Renal cortical epithelial cell (primary cell): ENCODE measurements at places on chromosomes 7 and 10. TPM values are rescaled to one million over a fixed set of nuclear protein-coding genes. Genes with fewer than 3 reads are reported as not detected.

The SMIM30 gene
- 60.9 and 107 TPM in 2 replicates for total RNA-seq

DNA sequence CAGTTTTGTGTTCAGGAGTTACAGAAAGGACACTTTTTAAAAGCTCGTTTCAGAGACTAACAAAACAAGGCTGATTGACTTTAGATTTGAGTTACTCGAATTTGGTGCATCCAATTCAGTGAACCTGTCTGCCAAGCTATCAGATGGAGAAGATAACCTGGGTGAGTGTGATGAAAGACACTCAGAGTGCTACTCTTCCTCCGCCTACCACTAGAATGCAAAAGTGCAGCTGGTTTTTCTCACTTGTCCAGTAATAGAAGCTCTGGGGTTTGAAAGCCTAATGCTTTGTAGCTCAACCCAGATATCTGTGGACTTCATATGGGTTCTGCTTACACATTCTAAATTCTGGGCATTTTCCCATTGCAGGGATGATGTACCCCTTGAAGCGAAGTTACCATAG is 82.8 kb upstream of the NPY start:
- no peak for DNase-seq

DNA sequence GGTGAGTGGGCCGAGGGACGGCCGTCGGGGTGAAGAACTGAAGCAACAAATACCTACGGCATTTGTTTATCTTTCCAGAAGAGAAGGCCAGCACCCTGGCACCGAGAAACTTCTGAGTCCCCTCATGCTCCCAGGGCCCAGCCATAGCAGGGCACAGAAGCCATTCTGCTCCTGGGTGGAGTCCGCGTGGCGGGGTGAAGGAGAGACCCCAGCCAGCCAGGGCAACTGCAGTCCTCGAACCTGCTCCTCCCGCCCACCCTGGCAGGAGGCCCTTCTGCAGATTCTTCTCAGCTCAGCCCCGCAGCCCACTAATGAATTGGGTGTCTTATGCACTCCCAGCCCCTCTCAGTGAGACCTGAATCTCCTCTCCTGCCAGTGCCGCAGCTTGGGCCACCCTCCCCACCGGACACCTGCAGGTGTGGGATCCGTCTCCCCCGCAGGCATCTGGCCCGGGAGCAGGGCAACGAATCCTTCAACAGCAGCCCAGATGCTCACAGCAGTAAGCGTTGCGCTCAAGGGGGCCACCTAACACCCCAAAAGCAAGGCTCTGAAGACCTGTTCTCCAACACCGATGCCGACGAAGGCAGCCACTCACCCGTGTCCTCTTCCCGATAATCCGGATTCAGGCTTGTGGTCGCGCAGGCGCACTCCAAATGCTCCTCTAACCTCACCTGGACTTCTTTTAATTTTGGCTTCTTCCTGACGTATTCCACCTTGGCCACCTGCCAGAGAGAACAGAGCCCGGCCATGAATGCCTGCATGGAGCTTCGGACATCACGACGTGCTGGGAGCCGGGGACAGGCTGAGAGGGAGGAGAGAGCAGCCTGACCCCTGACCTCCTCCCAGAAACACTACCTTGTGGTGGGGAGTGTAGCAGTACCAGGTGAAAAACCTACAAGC is 18.9 kb downstream of the PDGFA start:
- no peak for DNase-seq

GRCh38 chr10:129541200-129541599 is 74.2 kb downstream of the MGMT start:
- DNase-seq: no peak
